ENCODE measurements at places on chromosomes 3 and 15.
A peak's percentile ranks its signal among the peaks of the same experiment; 100 is the strongest.

DNA sequence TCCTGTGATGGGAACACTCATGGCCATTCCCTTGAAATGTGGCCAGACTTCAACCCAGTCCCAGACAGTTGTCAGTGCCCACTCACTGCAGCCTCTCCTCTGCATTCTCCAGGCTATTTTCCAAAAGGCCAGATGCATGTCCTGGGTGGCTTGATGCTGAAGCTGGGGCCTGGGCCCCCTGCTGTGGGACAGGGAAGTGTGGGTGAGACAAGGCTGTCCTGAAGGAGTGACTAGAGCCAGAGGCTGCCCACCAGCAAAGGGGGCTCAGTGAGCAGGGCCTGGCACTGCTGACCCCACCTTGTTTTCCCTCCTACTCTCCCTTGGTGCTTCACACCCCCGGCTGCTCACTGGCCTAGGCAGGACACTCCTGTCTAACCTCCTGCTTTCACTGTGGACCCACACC, 11.9 kb downstream of the CISH start:
- DNase-seq = no peak

DNA sequence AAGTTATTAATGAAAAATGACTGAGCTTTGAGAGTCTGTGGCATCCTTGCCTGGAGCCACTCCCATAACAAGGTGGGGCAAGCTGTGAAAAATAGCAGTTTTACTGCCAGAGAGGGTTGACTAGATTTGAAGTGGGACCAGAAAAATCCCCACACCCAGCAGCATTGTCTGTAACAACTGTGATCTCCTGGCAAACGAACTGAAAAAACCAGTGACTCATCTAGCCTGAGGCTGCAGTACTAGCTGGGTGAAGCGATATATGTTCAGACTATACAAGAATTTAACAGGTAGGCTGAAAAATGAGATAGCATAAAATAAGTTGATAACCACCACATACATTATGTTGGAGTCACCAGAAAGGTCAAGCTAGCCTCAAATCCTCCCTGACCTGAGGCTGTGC, 64.0 kb downstream of the DPH6 start:
- no peak for DNase-seq

GRCh38 chr3:129994883-129995559, 20.5 kb downstream of the TRH start:
- DNase-seq = no peak

DNA sequence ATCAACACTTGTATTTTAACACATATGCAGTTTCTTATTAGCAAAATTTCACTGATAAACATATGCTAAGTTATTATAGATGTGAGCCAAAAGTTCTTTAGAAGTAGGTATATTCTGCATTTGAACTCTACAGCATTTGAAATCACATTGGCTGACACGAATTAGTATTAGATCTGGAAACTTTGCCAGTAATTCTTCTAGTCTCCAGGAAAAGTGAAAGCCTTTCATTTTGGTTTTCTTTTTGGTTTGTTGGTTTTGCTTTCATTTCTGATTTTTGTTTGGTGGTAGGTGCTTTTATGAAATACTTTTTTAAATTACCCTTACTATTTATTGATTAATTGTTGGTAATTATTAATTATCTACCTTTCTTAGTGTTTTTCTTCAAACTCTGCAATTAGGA, 72.9 kb downstream of the RBMS3 start:
- DNase-seq = no peak

DNA sequence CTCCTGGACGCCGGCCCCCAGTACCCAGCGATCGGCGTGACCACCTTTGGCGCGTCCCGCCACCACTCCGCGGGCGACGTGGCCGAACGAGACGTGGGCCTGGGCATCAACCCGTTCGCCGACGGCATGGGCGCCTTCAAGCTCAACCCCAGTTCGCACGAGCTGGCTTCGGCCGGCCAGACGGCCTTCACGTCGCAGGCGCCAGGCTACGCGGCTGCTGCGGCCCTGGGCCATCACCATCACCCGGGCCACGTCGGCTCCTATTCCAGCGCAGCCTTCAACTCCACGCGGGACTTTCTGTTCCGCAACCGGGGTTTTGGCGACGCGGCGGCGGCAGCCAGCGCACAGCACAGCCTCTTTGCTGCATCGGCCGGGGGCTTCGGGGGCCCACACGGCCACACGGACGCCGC, 956 bp downstream of the ZIC1 start:
- no peak for DNase-seq

GRCh38 chr3:71514621-71515020, 68.9 kb downstream of the FOXP1 start:
- no peak for DNase-seq

DNA sequence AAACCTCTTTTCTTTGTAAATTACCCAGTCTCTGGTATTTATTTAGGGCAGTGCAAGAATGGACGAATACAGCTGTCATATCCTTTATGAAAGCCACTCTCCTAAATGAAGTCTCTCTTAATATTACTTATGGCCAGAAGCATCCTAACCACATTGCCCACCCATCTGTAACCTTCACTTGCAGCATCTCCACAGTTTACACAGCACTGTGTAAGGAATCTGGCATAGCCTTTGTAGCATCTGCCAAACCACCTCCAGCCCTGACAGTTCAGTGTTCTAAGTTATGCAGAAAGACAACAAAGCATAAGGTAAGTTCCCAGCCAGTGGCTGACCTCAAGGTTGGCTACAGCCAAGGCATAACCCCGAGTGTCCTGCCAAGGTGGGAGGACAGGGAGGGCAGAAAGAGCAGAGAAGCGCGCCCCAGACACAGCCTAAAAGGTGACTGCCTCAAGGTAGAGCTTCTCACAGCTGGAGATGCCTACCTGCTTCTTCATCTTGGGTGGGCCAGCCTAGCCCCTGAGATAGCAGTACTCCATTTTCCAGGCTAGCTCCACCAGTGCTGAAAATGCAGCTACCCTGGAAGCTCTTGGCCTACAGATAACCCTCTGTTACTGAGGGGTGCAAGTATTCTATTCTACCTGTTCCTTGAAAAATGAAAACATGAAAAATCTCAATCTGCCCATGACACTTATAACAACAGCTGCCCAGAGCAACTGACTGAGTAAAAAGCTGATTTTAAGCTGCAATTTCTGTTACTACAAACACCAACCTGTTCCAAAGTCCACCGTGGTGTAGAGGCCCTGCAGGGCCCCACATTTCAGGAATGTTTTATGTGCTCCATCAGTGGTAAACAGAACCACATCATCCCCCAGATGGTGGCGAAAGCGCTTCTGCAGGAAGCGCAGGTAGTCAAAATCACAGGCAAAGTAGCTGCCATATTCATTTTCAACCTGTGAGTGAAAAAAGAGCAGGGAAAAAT, 39.3 kb downstream of the GLB1 start:
- DNase-seq = no peak

GRCh38 chr3:139541532-139542288, 2.2 kb upstream of the RBP1 start:
- DNase-seq = no peak

DNA sequence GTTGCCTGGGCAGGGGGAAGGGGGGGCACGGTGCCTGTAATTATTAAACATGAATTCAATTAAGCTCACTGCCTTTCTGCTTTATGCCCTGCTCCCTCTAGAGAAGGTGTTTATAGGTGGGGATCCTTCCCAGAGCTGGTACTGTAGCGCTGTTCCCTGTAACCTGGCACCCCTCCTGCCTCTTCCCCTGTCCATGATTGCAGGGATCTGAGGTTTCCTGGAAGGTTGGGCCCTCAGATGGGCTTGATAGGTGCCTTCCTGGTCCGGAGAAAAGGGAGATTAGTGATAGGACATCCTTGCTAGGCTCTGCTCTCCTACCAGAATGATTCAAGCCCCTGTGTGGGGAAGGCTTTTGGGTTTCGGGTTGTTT, 2.1 kb upstream of the FAM131A start:
- DNase-seq = no peak

GRCh38 chr3:58217209-58217811, 6.5 kb upstream of the DNASE1L3 start:
- DNase-seq = peak; percentile 21

GRCh38 chr3:195119461-195120266, 151.3 kb downstream of the XXYLT1 start:
- no peak for DNase-seq

DNA sequence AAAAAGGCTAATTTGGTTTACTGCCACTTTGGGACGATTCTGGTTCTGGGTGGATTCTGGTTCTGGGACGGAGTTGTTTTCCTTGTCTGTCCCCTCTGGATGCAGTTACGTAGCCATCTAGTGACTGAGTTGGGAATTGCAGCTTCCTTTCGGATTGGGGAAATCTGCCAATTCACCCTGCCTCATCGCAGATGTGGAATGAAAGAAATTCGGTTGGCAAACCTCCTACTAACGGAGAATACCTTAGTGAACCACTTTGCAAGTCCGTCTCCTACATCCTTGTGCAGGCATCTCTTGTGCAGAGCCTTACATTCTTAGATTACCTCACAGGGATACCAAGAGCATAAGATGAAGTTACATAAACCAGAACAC, 31.5 kb upstream of the AP4E1 start:
- peak; percentile 42 for DNase-seq

GRCh38 chr3:186983659-186984058, 53.3 kb downstream of the ST6GAL1 start:
- no peak for DNase-seq
